Heart left ventricle (tissue), 16 donors: ENCODE measurements at places on chromosomes 7 and 10. TPM values are rescaled to one million over a fixed set of nuclear protein-coding genes. Genes with fewer than 3 reads are reported as not detected.

DNA sequence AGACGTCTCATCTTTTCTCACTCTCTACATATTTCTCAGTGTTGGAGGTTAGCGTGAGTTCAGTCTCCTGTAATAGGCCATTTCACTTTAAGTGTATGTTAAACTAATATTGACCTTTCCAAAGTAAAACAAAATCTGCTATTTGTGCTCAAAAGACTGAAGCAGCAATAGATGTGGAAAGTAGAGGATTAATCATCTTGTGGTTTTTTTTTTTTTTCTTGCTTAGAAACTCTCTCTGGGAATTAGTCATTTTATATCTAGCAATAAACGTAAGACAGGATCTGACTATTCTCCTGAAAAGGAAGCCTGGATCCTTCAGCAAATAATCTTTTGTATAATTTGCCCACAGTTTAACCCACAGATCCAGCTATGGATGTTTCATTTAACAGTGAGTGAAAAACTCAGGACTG, 81.7 kb downstream of the NRP1 start:
- DNase-seq: no peak

DNA sequence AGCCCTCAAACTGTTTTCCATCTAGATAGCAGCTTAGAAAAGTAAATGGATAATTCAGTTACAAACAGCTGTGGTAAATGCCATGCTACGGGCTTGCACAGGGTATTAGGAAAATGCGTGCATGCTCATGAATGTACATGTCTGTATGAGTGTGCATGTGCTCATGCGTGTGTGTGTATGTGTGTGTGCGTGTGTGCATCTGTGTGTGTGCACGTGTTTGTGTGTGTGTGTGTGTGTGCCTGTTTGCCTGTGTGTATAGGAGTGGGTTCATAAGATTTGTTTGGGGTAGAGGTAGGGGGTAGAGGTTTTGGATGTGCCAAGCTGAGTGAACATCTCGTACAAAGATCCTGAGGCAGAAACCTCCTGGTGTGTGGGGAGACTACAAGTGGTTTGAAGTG, 52.9 kb downstream of the AOAH start:
- no peak for DNase-seq

DNA sequence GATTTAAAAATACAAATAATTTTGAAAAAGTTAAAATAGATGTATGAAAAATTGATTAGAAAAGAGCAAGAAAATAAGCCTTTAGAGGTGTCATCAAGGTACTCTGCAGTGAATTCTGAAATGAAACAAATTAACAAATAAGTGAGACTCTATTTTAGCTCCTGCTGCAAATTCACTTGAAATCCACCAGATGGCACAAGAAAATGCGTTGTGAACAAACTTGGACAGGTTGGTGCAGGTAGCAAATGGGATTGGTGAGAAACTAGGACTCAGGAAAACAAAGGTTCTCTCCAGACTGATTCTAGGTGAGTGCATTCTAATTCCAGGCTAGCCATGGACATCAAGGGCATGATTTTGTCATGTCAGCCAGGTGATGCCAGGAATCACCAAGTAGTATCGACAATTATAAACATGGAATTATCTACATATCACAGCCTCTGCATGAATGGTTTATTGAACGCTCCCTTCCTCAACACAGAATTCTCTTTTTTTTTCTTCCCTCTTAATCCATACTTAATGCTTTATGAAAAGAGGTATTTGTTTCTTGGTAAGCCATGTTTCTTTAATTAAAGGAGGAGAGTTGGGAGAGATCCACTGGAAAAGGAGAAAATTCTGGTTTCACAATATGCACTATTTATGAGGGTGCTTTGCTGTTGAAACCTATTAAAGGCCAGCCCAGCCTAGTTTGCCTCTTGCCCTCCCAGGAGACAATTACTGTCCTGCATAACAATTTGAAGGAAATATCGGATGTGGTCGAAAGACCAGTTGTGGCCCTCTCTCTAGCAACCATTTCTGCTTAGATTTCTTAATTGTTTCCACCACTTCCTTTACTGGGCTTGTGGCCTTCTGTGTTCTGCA, 118.1 kb downstream of the ZNF365 start:
- no peak for DNase-seq

DNA sequence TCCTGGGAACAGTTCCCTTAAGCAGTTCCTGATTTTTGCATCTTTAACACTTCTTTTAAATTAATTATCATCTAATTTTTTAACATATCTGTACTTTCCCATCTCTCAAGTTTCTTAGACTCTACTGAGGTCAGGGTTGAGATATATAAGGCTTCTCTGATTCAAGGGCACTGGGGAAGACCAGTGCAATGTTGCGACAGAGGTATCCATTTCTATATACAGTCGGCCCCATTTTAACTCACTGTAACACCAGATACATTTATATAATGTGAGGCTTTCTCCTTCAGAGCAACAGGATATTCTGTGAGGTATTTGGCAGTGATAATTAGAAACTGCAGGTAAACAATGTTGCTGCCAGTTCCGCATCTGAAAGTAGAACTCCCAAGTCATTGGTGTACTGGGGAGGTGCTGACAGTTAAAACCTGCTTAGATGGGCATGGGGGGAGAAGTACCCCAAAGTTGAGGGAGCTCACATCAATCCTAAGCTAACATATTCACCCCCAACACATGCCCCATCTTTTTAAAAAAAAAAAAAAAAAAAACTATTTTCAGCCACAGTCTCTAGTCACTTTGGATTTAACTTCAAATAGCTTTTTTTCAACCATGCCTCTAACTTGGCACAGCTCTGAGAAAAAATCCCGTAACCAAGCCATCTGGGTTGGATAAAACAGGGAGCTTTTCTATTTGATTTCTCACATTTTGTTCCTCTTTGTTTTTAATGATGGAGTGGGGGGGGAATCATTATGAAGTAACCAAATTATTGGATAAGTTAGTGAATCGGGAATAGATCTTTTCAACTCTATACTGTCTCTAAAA, 62.9 kb downstream of the REEP3 start:
- no peak for DNase-seq

DNA sequence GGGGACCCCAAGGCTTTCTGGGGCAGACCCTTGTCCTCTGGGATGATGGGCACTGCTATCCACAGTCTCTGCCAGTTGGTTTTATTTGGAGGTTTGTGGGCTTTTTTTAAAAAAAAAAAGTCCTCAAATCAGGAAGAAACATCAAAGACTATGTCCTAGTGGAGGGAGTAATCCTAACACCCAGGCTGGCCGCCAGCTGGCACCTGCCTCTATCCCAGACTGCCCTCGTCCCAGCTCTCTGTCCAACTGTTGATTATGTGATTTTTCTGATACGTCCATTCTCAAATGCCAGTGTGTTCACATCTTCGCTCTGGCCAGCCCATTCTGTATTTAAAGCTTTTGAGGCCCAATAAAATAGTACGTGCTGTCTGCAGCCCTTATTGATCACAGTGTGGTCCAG, 61.0 kb upstream of the LRRC4 start:
- peak; percentile 17 for DNase-seq

DNA sequence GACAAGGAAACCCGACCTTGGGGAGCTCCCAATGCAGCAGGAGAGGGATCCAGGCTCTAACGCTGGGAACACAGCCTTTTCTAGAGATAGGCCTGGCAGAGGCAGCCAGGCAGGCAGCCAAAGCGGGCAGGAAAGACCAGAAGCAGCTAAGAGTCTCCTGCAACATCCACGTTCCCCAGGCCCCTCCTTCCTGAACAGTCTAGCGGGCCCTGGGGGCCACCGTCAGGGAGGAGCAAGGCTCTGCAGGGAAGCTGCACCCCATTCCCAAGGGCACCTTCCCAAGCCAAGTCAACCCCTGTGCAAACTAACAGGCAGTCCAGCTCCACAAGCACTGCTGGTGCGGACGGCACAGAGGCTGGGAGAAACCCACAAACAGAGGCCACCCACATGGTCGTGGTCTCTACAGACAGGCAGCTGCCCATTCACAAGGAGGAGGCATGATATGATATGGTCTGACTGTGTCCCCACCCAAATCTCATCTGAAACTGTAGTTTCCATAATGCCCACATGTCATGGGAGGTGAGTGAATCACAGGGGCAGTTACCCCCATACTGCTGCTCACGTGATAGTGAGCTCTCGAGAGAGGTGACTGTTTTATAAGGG, 115.7 kb downstream of the MAD1L1 start:
- DNase-seq: peak; percentile 80

IGF2BP3 gene
- 2.2 TPM for total RNA-seq

SPAM1 gene
- 0.09 TPM for total RNA-seq

POM121C gene
- total RNA-seq: 19.3 TPM

CNTNAP2 gene
- total RNA-seq: 0.36 TPM

AKR1C4 gene
- not detected for total RNA-seq

ZNF655 gene
- total RNA-seq: 41.3 TPM
